T-helper 17 cell (primary cell): ENCODE measurements at places on chromosomes 2 and 18.

- no peak for DNase-seq
These were observed 202.1 kb upstream of the MEX3C start for GRCh38 chr18:51399491-51400122.

- DNase-seq = no peak
These were observed 16.8 kb downstream of the ASXL3 start for GRCh38 chr18:33594799-33595198.

GRCh38 chr2:10733566-10733925 lies 12.1 kb downstream of the ATP6V1C2 start:
- no peak for DNase-seq

DNA sequence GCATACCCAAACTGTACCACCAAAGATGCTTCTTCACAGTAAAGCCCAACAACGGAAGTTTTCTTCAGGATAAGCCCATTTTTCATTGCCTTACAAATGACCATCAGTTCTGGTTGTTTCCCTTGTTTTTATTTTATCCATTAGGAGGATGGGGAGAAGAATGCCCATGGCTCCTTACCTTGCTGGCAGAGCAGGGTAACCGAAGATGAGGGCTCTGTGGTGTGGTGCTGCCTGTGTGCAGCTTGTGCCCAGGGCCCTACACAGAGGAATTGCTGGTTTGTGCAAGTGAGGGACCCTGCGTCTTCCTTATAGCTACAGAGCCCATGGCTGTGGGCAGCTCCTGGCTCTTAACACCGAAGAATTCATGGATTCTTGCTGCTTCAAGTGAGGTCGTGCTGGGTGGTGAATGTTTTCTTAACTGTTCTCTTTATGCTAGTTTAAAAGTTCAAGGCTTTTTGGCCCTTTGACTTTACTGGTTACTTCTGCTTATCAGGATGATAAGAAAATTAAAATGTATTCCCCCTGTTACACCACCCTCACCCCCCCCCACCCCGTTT lies 110.6 kb downstream of the MAP4K4 start:
- DNase-seq = no peak

GRCh38 chr2:65377556-65378192 lies 54.7 kb downstream of the SPRED2 start:
- no peak for DNase-seq

DNA sequence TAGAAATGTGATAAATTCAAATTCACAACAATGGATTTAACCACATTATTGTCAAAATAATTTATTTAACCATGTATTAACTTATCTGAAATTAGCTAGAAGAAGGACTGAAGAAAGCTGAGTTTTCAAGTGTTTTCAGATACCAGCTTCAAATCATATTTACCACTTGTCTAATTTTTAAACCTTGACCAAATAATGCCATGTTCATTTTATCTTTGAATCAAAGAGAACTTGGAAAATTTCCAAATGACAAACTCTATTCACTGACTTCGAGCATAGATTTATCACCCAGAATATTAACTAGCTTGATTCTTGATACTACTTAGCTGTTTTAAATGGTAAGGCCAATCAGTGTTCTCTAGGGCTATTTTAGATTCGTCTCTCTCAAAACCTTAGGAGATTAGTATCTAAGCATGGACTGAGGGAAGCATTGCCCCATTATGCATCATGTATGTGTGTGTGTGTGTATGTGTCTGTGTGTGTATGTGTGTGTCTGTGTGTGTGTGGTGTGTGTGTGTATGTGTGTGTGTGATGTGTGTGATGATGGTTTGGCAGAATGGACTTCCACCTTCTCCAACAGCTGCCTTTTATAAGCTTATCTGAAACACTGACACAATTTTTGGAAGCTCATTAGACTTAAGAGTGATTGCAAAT lies 667.5 kb upstream of the FANCL start:
- DNase-seq = no peak

DNA sequence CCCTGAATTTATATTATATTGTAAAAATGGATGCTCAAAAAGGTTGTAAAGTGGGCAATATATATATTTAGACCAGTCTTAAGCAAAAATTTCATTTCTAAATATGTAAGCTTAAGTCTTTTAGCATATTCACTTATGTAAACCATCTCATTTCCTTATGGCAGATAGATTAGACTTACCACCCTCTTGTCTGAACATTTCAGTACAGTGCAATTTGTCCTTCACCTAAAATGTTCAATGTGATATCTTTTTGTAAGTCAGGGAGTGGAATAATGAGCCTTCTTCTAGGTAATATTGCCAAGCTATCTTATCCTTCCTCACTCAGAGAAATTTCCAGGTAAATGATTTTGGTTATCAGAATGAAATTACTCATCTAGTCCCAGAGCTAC lies 92.3 kb downstream of the KLF7 start:
- DNase-seq = no peak

DNA sequence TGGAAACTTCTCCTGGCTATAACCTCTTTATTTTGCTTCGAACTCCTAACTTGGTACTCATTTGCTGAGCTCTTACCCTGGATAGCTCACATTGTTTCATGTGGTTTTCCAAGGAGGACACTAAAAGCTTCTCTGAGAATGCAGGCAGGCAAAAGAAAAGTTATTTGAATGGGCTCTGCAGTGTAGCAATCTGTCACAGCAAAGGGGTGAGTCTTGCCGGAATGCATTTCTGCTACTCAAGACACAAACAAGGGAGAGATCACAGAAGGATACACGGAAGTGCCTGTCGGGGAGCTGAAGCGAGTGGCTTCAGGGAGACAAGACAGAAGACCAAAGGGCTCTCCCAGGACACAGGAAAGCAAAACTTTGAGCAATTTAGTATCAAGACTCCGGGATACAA lies 265.4 kb downstream of the SS18 start:
- no peak for DNase-seq

GRCh38 chr2:76731157-76731556 lies 791.0 kb downstream of the LRRTM4 start:
- DNase-seq = no peak

GRCh38 chr18:32439802-32440201 lies 30.9 kb downstream of the GAREM1 start:
- no peak for DNase-seq

DNA sequence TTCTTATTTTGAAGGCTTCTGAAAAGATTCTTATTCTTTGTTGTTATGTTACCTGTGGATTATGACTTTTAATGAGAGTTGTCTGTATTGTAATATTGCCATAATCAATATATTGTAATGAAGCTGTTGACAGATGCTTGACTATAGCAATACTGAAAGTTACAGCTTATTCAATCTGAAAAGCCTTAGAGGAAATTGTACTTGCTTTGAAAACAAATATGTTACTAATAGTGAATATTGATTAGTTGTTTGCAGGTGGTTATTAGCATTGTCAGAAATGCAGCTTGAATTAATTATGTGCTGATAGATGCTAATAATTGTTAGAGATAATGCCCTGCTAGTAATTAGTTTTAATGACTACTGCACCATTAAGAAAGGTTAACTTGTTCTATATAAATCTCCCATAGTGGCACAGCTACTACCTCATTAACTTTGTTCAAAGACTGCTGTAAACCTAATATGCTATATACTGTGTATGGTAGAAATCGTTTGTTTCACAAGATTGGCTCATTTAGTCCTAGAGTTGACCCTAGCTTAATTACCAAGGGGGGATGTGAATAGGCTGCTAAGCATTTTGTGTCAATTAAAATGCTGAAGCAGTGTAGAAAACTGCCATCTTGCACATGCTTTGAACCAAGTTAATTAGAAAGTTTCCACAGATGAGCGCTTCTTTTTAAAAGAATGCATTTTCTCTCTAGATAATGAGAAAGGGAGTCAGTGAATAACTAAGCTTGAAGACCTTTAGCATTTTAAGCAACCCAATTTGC lies 30.5 kb downstream of the SLC39A10 start:
- DNase-seq = no peak

- no peak for DNase-seq
These were observed 42.7 kb downstream of the NPPC start for GRCh38 chr2:231883468-231883881.

- DNase-seq = no peak
These were observed 8.2 kb upstream of the TMEM182 start for GRCh38 chr2:102753563-102754159.

DNA sequence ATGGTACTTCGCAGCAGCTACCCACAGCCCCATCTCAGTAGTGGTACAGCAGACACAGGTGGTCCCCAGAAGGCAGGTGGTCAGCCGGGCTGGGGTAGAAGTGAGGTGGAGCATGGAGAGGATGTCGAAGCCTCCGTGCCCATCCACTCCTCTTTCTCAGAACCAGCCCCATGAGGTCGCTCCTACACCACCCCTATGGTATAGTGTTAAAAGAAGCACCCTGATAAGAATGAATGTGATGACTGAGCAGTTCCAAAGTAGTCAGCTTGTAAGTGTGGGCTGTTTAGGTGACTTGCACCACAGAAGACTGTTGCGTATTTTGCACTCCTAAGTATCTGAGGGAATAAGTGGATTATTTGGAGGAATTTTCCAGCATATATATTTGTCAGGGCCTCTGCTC lies 111.3 kb downstream of the WDSUB1 start:
- DNase-seq = no peak

GRCh38 chr2:224925810-224926100 lies 116.5 kb downstream of the DOCK10 start:
- no peak for DNase-seq

GRCh38 chr2:151032741-151033191 lies 228.9 kb downstream of the RBM43 start:
- DNase-seq = no peak

GRCh38 chr2:206783718-206784117 lies 18.3 kb downstream of the FASTKD2 start:
- no peak for DNase-seq
